ENCODE measurements at places on chromosomes 3 and 15.
A peak's percentile ranks its signal among the peaks of the same experiment; 100 is the strongest.

DNA sequence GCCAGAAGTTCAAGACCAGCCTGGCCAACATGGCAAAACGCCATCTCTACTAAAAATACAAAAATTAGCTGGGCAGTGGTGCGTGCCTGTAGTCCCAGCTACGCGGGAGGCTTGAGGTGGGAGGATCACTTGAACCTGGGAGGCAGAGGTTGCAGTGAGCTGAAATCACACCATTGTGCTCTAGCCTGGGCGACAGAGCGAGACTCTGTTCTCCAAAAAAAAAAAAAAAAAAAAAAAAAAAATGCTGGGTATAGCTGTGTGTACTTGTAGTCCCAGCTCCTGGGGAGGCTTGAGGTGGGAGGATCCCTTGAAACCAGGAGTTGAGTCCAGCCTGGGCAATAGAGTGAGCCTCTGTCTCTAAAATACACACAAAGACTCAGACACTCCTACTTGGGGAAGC, 32.0 kb downstream of the PPP1R2 start:
- no peak for DNase-seq

GRCh38 chr3:17231537-17232261, 346.9 kb downstream of the PLCL2 start:
- no peak for DNase-seq

GRCh38 chr3:78632925-78633553, 1134.8 kb downstream of the ROBO1 start:
- no peak for DNase-seq

GRCh38 chr3:131786386-131786785, 248.4 kb downstream of the CPNE4 start:
- DNase-seq, result no peak

DNA sequence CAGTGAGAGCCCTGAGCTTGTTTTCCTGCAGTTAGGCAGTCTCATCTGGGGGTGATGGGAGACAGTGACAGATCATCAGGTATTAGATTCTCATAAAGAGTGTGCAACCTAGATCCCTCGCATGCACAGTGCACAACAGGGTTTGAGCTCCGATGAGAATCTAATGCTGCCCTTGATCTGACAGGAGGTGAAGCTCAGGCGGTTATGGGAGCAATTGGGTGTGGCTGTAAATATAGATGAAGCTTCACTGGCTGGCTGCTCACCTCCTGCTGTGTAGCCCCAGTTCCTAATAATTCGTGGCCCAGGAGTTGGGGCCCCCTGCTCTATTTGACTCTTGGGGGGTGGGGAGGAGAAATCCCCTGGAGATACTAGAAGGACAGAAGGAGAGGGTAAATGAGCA, 309.4 kb upstream of the STT3B start:
- no peak for DNase-seq

GRCh38 chr3:120284747-120285507, at the start of gene GPR156:
Gene GPR156, minus strand, starts transcription at chr3:120285222. Its CDS starts 41,124 bp downstream, at chr3:120244098.
- DNase-seq, result no peak

- no peak for DNase-seq
Observed at GRCh38 chr3:63523100-63523499, 129.4 kb upstream of the SNTN start.

DNA sequence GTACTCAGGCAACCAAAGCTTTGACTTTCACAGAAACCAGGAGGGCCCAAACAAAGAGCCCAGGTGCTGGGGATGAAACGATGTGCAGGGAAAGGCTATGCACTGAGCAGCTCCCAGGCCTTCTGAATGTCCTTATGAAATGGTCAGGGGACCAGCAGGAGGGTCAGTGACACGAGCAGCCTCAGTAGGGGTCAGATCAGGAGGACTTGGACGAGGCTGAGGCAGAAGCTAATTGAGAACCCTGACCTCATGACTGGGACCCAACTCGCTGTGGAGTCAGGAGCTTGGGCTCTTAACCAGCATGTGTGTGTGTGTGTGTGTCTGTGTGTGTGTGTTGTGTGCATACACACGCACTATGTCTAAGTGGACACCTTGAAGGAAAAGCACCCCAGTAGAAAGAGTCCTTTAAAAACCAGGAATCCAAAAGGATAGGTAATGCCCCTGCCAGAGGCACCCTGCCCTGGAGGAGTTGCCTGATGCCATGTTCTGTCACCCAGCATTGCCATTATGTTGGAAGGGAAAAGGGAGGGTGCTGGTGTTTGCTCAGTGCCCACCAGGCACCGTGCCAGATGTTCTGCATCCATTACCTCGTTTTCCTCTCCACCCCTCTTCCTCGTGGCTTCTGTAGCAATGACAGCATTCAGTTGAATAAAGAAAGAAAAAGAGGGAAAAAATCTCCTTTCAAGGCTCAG, 50.9 kb downstream of the CORO2B start:
- DNase-seq, result no peak

- DNase-seq, result no peak
Observed at GRCh38 chr15:66107070-66107469, 146.5 kb downstream of the MEGF11 start.

DNA sequence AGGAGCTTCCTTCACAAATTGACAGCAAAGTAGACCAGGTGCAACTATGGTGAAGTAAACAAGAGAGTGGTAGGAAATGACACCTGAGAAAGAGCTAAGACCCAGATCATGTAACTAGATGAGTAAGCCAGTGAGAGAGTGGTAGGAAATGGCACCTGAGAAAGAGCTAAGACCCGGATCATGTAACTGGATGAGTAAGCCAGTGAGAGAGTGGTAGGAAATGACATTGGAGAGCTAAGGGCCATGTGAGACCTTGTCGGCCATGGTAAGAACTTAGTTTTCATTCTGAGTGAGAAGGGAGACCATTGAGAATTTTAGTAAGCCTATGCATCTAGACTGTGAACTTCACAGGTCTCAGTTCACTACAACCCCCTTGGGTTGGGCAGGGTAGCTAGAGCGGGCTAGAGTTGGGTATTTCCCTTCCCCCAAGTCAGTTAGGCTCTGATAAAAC, 5.4 kb upstream of the SENP7 start:
- DNase-seq, result no peak

DNA sequence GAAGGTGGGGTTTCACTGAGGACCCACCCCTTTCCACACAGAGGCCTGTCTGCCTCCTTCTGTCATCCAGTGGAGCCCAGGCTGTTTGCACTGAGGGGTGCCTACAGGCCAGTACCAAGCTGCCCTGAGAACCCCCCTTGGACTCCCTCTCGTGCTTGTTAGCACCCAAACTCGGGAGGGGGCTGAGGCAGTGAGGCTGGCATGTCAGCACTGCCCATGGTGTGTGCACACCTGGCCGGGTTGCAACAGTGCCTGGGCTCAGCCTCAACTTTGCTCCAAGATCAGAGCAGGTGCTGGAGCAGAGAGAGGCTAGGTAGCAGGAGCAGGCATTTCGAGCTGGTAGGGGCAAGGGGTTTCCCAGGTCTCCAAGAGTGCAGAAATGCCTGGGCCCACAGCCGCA, 90.0 kb downstream of the PIK3R4 start:
- DNase-seq, result no peak

DNA sequence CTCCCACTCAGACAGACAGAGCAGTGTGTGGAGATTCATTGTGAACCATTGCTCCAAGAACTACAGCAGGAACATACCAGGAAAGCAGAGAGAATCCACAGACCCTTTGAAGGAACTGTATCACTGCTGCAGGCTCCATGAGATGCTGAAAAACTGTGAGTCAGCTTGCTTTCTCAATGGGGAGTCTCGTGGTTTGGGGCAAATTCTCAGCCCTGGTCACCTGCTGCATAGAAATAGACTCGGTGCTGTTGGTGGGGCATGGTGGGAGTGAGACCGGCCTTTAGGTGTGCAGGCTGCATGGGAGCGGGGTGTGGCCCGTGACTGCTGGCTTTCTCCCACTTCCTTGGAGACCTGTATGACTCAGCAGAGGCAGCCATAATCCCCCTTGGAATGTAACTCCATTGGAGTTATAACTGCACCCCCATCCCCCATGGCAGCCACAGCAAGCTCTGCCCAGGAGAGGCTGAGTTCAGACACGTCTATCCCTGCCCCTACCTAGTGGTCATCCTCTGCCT, 35.6 kb downstream of the ALCAM start:
- no peak for DNase-seq

GRCh38 chr3:148992027-148992634, 791 bp downstream of the GYG1 start:
- DNase-seq, result no peak

- DNase-seq, result peak; percentile 96
Observed at GRCh38 chr15:66883284-66883911, 181.4 kb downstream of the SMAD6 start.

DNA sequence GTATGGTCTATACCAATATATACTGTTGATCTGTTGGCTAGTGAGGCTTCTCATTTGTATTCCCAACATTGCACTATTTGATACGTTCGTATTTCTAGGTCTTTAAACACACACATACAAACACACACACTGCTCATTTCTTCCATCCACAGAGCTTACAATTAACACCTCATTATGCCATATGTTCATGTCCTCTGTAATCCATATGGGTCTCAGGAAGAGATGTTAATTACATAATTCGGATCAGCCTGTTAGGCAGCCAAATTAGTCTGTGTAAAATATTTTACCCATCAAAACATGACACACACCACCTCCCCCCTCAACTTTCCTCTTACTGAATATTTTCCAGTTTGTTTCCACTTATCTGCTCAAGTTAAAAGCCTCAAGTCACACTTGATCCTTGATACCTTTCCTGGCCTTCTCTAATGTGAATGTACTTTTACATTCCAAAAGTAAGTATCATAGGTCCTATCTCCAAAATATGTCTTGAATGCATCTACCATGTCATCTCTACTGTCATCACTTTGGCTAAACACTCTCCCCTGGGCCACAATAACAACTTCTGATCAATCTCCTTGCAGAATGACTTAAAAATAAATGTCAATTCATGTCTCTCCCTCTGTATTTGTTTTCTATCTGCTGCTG, 28.2 kb downstream of the EOGT start:
- DNase-seq, result no peak

- no peak for DNase-seq
Observed at GRCh38 chr3:61358364-61358763, 107.1 kb upstream of the FHIT start.
